ENCODE measurements at places on chromosomes 1 and 21. TPM values are rescaled to one million over a fixed set of nuclear protein-coding genes. Genes with fewer than 3 reads are reported as not detected.
A peak's percentile ranks its signal among the peaks of the same experiment; 100 is the strongest.

- DNase-seq, result no peak
Observed at GRCh38 chr1:24748191-24749121, 3.2 kb downstream of the CLIC4 start.

DNA sequence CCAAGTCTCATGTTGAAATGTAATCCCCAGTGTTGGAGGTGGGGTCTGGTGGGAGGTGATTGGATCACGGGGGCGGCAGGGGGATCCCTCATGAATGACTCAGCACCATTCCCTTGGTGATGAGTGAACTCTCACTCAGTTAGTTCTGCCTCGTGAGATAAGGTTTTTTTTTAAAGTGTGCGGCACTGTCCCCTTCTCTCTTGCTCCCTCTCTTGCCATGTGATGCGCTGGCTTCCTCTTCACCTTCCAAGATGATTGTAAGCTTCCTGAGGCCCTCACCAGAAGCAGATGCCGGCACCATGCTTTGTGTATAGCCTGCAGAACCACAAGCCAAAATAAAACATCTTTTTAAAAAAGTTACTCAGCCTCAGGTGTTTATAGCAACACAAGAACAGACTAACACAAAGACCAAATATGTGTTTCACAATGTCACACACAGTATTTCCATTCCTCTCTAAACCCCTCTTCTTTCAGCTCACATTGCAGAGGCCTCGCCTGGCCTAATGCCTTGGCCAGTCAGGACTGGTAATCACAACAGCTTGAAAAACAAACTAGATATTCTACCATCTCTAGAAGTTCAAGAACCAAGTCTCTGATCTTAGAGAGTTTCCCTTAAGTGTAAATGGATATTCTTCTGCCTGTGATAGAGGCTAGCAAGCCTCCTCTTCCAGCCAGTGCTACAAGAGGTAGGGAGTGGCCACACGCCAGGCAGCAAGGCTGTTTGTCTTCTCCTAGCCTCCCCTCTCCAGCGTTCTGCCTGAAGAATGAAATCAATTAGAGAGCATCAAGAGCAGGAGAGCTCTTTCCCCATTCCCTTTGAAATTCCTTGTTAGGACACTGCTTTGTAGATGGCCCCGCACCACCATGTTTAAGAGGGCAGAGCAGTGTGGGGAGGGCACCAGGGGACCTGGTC, 19.6 kb upstream of the RAP1A start:
- DNase-seq, result no peak

GRCh38 chr1:232333419-232333767, 296.5 kb downstream of the SIPA1L2 start:
- no peak for DNase-seq

GRCh38 chr1:9751971-9752370, 71.8 kb downstream of the CLSTN1 start:
- no peak for DNase-seq

DNA sequence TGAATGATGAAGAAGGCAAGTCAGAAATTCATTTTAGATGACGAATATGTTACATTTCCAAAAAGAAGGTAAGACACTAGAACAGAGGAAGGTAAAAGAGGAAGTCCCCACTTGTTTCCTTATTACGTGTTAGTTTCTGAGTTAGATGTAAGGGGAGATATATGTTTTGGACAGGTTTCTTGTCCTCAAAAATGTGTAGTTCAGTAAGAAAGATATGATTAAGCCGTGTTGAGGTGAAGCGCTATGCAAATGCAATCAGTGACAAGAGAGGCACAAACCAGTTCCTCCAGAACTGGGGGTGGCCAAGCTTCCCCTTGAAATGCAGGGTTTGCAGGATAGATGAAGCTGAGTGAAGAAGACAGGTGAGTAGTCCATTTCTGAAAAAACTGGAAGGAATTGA, 293.3 kb upstream of the RUNX1 start:
- DNase-seq, result no peak

DNA sequence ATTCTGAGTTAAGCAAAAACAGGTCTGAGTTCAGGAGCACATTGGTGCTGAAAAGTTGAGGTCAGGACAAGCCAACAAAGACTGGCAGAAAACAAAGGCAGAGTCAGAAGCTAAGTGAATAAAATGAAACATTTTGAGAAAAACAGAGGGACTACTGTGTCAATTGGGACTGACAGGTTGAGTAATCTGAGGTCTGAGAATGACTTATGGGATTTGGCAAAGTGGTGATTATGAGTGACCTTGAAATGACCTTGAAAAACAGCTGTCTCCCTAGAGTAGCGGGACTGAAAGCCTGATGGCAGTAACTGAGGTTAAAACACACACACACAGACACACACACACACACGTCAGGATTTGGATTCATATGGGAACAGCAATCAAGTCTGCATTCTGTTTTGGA, 8.8 kb upstream of the COG2 start:
- no peak for DNase-seq

PALMD gene
- 26.1 TPM for polyA plus RNA-seq

- DNase-seq, result no peak
Observed at GRCh38 chr1:206955476-206956451, 9.5 kb upstream of the PIGR start.

GRCh38 chr1:24932725-24933294, 2.7 kb upstream of the RUNX3 start:
- no peak for DNase-seq

LYPD8 gene
- polyA plus RNA-seq, result not detected

DNA sequence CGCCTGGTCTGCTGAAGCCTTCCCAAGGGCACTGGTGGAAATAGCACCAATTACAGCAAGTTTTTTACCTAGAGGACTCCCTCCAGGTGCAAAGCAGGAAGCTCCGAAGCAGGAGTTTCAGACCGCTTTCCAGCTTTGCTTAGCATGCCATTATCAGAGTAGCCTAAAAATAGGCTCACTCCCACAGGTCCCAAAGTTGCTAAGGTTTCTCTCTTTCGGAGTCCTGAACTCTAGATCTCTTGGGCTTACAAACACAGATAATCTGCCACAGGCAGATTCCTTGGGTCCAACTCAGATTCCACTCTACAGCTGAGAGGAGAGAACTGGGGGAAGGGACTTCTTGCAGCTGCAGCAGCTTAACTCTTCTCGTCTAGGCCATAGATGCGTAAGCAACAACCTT, 22.5 kb downstream of the ZMYND12 start:
- no peak for DNase-seq

DNA sequence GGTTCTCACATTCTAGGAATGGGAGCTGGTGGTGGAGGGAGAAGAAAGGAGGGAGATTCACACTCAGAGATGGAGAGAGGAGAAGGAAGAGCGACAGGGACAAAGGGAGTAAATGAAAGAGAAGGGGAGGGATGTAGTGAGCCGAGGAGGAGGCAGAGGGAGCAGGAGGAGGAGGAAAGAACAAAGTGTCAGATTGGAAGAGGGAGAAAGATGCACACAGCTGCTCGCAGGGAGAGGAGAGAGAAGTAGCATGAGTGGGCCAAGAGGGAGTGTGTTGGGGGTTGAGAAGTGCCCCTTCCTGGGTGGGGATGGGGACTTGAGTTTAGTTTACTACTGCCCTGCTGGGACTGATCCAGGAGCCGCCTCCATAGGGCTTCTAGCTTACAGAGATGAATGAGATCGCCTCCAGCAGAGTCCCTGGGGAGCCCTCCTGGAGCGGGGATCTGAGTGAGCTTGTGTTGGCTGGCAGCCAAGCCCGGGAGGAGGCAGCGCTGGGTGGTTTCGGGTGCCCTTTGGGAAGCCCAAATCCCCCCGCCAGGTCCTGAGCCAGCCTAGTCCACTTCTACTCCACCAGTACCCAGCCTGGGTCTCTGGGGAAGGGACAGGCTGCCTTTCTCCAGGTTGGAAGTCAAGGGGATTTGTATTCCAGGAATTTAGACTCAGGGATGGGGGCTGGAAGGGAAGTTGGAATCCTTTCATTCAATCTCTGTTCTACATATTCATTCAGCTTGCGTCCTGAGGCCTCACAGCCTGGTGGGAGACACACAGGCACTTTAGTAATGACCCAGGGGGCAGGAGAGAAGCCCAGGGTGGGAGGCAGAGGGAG, 20.9 kb downstream of the PTPRU start:
- no peak for DNase-seq

DIO1 gene
- polyA plus RNA-seq, result 0.95 TPM

NR1I3 gene
- 0.85 TPM for polyA plus RNA-seq

DNA sequence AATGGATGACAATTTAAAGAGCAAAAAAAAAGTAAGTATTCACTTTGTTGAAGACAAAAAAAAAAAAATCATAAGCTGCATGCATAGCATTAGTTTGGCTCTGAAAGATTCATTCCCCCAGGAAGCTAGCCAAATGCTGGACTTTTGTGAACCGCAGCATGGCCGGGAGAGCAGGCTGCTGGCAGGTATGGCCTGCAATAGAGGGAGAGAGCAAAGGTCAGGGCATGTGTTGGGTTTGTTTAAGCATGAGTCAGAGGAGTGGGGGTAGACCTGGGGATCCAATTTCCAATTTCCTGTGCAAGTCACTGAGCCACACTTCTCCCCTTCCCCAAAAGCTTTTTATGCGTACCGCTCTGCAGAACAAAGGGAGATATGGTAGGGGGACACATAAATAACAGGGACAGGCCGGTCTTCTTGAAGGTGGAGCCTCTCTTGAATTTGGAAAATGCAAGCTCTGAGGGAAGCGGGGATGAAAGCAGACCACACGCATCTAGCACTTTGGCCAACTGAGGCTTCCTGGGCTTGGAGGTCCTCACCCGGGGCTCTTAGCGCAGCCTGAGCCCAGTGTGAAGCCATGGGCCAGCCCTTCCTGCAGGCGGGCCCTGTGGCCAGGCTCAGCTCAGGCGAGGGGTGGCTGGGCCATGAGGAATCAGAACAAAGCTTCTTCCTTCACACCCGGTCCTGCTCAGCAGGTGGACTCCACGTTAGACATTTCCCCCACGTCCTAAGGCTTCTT, 171.1 kb downstream of the TOMM20 start:
- DNase-seq, result no peak

GRCh38 chr1:99970713-99971255, 988 bp downstream of the SLC35A3 start:
- no peak for DNase-seq

C1orf56 gene
- polyA plus RNA-seq, result 11.2 TPM

DNA sequence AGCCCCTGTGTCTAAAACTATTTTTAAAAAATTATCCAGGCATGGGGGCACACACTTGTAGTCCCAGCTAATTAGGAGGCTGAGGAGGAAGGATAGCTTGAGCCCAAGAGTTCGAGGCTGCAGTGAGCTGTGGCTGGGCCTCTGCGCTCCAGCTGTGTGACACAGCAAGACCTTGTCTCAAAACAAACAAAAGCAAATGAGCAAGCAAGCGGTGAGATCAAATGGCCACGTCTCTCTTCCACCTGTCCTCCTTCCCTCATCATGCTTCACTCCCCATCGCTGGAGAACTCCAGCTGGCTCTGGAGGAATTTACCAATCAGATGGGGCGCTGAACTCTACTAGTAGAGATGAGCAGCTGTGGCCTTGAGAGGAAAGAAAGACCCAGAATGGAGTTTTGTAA, 14.0 kb upstream of the REN start:
- no peak for DNase-seq

BNIPL gene
- 5.9 TPM for polyA plus RNA-seq

TINAGL1 gene
- polyA plus RNA-seq, result 50.9 TPM

IGSF5 gene
- 0.54 TPM for polyA plus RNA-seq

DNA sequence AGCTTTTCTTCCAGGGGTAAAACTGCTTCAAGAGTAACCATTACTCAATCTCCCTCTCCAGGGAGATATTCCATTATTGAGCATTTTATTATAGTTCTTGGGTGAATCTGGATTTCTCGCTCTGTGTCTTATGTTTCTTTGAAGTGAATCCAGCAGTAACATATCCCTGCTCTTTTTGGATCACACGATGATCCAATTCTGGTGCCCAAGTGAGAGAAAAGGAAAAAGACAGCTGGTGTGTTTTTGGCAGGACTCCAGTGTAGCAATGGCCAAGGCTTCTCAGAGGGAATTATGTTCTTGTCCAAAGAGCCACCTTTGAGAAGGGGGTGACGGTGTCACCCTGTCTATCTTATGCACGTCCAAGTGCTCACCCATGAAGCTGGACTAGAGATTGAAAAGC, 140.3 kb upstream of the ERRFI1 start:
- no peak for DNase-seq

GRCh38 chr1:189596197-189596596, 881.5 kb downstream of the BRINP3 start:
- no peak for DNase-seq

ETV3L gene
- not detected for polyA plus RNA-seq

DNA sequence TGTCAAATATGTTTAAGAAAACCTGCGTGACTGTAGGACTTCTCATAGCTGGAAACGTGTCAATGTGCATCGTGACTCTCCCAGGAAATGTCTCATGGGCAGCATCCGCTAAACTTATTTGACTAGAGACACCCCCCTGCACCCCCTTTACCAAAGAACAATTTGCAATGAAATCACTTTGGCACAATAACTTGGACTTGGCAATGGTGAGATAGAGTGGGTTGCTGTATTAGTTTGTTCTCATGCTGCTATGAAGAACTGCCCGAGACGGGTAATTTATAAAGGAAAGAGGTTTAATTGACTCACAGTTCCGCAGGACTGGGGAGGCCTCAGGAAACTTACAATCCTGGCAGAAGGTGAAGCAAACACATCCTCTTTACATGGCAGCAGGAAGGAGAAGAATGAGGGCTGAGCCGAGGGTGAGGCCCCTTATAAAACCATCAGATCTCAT, 13.8 kb downstream of the CLDN14 start:
- DNase-seq, result no peak

DNA sequence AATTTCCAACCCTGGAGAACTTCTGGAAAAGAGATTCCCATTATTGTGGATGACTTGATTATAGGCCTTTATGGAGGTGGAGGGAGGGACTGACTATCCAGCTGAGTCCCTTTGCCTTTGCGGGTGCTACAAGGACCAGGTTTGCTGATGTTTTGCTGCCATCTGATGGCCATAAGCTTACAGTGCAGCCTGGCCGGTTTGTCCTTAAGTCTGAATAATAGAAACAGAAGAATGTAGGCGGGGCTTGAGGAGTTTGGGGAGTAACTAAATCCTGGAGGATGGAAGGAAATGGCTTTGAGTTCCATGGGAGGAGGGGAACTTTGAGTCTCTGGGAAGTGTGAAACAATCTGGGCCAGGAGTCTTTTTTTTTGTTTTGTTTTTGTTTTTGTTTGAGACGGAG, 55.7 kb upstream of the CD1D start:
- DNase-seq, result peak; percentile 83

DNA sequence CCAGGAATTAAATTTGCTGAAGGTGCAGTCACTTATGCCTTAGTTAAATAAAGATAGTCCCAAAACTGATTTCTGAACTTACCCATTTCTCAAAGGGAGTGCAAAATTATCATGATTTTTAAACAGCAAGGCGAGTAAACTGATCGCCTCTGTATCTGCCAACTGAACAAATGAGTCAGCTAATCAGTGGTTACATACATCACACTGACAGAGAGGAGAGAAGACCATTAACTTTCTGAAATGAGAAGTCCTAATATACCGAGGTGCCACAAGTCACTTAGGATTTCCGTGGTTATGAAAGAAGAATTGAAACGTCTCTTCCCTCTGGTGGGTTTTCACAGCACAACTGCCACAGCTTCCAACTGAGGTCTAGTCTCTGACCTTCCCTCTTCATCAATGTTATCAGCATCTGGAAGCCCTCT, 400.7 kb downstream of the SMYD3 start:
- no peak for DNase-seq
